ENCODE measurements at places on chromosomes 12 and 14.

DNA sequence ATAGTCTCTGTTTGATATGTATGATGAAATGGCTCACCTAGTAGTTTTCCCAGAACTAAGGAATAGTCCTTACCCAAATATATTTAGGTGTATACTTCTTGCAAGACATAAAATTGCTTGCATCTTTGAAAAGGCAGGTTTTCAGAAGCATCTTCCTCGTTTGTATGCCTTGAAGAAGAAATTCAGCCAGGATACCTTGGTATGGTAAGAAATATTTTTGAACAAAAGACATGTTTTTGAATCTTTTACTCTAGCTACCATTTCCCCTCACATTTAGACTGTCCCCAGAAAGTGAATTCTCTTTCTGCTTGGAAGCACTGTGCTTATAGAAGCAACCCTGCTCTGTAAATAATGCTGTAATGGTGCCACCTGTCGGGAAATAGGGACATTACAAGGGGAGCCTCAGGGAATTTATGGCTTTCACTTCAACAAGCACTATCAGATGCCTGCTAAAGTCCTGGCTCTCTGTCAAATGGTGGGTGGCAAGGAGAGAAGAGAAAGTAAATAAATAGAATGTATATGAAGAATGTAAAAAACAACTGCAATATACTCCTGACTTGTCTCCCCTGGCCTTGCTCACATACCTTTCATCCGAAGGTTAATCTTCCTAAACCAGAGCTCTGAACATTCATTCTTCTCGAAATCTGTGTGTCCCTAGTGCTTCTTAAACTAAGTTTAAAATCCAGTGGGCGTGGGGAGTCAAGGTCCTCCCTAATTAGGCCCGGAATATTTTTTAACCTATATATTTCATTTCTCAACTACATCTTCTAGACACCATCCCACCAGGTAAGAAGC lies 6.1 kb downstream of the CCDC184 start:
- peak; percentile 89 for DNase-seq

- no peak for DNase-seq
These were observed 99.3 kb upstream of the RFLNA start for GRCh38 chr12:124195567-124195942.

DNA sequence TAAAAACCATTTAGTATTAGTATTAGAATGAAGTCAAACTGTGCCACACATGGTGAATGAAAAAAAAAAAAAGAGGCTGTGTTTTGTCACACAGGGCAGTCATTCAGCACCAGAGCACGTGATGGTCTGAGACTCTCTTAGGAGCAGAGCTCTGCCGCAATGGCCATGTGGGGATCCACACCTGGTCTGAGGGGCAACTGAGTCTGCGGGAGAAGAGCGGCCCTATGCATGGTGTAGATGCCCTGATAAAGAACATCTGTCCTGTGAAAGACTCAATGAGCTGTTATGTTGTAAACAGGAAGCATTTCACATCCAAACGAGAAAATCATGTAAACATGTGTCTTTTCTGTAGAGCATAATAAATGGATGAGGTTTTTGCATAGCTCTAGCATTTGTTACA lies 12.2 kb upstream of the BDKRB1 start:
- DNase-seq = peak; percentile 45

- no peak for DNase-seq
These were observed 177.8 kb upstream of the C14orf180 start for GRCh38 chr14:104401785-104402184.

GRCh38 chr12:44531320-44531971 lies 344.7 kb downstream of the NELL2 start:
- DNase-seq = peak; percentile 11

DNA sequence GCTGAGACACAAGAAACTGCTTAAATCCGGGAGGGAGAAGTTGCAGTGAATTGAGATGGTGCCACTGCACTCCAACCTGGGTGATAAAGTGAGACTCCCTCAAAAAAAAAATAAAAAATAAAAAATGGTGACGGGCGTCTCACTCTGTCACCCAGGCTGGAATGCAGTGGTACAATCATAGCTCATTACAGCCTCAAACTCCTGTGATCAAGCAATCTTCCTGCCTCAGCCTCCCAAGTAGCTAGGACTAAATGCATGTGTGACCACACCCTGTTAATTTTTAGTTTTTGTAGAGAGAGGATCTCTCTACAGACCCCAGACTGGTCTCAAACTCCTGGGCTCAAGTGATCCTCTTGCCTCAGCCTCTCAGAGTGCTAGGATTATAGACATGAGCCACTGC lies 9.1 kb downstream of the SNX6 start:
- no peak for DNase-seq

DNA sequence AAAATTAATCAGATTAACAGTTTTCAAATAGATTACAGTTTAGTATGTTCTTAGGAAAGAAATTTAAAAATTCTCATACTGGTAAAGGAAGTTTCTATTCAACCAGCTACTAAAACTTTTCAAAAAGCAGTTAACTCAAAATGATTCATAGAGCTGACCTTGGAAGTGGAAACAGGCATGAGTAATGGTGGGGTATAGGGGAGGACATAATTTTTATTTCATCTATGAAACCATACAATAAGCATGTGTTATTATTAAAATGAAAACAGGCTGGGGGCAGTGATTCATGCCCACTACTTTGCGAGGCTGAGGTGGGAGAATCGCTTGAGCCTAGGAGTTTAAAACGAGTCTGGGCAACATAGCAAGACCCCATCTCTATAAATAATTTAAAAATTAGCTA lies 73.0 kb downstream of the DNAI7 start:
- no peak for DNase-seq

DNA sequence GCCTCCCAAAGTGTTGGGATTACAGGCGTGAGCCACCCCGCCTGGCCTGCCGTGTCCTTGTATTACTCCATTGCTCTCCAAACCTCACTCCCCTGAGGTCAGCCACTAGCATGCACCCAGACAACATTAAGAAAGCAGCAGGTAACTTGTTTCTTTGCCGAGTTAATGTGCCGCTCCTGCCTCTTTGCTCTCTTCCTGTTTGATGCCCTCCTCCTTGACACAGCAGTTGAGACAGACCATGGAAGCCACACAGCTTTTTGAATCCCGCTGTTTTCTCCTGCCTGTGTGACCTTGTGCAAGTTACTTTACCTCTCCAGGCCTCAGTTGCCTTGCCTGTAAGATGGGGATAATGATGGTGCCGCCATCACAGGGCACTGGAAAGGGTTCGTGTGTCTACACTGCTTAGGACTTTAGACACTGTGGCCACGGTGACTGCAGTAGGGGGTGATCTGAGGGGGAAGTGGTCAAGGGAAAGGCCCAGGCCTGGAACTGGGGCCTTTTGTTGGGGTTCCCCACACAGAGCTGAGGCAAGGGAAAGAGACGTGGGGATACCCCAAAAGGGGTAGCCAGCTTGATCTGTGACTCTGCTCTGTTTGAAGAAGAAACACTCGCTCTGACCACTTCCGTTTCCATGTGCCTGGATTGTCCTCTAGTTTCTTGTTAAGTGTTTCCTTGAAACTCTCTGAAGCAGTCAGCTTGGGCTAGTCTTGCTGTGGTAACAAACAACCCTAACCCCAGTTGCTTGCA lies 69.3 kb downstream of the RIN3 start:
- DNase-seq = no peak

GRCh38 chr12:94594443-94594825 lies 55.9 kb downstream of the TMCC3 start:
- no peak for DNase-seq

DNA sequence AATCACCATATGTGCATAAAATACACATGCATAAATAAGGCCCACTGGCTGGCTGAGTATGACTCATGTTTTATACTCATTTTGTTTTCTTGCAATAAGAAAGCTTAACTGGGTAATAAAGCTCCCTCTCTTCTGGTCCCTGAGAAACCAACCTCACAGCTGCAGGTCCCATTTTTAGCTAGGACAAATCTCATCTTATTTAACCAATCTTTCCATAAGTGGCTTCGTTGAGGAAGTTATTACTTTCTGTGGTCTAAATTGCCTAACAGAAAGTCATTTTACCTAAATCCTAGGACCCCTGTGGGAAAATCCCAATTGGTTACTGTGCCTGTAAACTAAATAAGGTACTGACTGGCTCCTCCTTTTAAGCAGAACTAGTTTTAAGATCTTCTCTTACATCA lies 232.8 kb upstream of the FBXO33 start:
- no peak for DNase-seq

DNA sequence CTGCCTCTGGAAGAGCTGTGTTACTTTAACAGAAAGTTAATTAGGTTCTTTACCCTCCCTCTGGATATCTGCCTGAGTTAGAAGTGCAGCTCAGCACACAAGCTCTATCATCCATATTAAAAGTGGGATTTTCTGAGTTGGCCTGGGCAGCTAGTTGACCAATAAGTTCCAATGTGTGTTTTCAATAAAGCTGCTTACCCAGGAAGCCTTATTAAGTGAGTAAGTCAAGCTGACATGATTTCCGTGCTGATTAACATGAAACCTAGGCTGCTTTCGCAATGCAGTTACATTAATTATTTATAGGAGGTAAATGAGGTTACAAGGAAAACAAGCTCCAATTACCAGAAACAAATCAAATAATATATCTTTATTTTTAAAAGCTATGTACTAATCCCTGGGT lies 4.8 kb downstream of the NEUROD4 start:
- DNase-seq = no peak

DNA sequence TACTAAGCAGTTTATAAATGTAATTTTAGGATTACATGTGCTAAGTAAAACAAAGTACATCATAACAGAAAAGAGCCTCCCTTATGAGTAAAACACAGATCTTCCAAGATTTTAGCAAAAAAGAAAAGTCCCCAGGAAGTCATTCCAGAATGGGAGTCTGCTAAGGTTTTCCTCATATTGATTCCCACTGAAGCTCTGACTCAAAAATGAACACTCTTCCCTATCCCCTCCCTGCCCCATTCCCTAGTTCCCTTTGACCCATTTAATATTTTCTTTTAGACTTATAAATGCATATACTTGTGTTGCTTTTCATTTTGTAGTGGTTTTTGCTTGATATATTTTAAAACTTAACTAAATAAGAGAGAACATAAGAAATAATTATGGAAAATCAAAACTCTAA lies 40.1 kb downstream of the PTGER2 start:
- DNase-seq = no peak

GRCh38 chr14:52078721-52079120 lies 9.9 kb upstream of the NID2 start:
- DNase-seq = no peak

DNA sequence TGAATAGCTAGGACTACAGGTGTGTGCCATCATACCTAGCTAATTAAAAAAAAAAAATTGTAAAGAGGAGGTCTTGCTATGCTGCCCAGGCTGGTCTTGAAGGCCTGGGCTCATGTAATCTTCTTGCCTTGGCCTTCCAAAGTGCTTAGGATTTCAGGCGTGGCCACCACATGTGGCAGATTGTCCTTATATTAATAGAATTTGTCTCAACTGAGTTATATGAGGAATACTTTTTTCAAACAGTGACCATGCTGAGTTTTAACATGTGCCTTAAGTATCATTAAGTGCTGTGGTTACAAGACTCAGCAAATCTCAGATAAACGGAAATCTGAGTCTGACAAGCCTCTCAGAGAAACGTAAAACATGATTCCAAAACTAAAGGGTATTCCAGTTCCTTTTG lies 83.2 kb upstream of the FERMT2 start:
- no peak for DNase-seq

- DNase-seq = no peak
These were observed 42.4 kb downstream of the FAM186A start for GRCh38 chr12:50353869-50354593.

- peak; percentile 34 for DNase-seq
These were observed 169.2 kb upstream of the PLXNC1 start for GRCh38 chr12:93979189-93979588.

DNA sequence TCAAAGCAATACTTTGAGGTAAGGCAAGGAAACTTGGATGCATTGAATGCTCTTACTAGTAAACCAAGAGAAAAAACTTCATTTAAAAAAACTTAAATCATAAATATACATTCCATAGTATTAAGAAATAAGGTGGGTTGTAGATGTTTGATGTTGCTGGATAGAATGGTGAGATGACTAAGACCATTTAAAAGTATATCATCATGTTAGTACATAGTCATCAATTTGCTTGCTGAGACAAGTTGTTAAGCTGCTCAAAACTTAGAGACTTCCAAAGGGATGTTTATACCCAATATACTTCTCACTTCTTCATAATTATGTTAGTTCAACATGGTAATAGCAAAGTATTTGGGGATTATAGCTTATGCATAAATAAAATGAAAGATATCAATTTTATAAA lies 675.5 kb upstream of the MGAT4C start:
- no peak for DNase-seq

DNA sequence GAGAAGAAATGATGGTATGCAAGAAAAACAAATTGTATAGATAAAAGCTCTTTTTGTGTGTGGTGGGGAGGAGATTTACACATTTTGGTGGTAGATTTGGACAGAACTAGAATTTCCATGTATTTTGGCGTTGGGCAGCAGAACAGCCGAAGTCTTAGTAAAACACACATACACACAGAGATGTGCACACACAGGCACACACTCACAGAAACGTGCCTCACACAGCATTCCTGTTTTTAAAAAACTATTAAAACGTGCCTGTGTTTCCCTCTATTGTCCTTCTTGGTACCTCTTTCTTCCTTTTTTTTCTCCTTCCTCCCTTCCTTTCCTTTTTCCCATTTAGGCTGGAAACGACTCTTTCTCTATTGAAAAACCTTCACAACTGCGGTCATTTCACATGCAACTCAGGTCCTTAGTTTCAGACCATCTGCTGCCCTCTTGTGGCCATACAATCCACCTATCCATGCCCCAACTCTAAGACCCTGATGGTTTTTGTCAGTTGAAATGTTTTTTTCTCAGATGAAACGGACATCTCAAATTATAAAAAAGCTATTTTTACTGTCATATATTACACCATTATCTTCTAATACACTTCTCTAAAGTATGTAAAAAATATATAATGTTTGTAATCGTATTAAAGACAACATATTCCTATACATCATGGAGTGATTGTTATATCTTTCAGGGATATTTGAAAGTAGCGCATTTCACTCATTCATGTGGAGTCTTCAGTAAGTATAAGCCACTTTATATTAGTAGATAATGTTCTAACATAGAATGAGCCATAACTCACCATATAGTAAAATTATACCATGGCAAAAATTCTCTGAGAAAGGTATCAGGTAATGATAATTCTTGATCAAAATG lies 386.7 kb upstream of the NOVA1 start:
- DNase-seq = peak; percentile 83

DNA sequence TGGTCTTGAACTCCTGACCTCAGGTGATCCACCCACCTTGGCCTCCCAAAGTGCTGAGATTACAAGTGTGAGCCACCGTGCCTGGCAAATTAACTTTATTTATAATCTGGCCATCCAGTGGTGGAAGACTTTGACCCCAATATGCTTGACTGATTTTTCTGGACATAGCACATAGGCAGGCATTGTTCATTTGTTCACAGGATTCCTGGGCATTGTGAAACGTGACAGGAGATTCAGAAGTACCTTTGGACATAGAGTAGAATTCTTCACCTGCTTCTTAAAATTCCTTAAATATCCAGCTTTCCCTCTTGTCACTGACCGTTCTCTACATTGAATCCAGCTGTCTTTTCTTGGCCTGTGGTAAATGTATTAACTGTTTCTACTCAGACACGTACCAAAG lies 103.1 kb downstream of the SCN8A start:
- no peak for DNase-seq

GRCh38 chr12:68958322-68958721 lies 25.4 kb upstream of the CPM start:
- no peak for DNase-seq

GRCh38 chr12:90399357-90399756 lies 555.6 kb downstream of the CCER1 start:
- DNase-seq = no peak

GRCh38 chr12:78666584-78666983 lies 198.0 kb upstream of the SYT1 start:
- DNase-seq = no peak

GRCh38 chr14:35261774-35262173 lies 30.4 kb upstream of the PSMA6 start:
- peak; percentile 31 for DNase-seq

- DNase-seq = no peak
These were observed 57.0 kb upstream of the FKBP4 start for GRCh38 chr12:2737656-2738241.
